ENCODE measurements at places on chromosomes 5 and 9. TPM values are rescaled to one million over a fixed set of nuclear protein-coding genes. Genes with fewer than 3 reads are reported as not detected.

The RMRP gene
- 10,171 TPM for total RNA-seq

The PLCXD3 gene
- total RNA-seq = not detected

DNA sequence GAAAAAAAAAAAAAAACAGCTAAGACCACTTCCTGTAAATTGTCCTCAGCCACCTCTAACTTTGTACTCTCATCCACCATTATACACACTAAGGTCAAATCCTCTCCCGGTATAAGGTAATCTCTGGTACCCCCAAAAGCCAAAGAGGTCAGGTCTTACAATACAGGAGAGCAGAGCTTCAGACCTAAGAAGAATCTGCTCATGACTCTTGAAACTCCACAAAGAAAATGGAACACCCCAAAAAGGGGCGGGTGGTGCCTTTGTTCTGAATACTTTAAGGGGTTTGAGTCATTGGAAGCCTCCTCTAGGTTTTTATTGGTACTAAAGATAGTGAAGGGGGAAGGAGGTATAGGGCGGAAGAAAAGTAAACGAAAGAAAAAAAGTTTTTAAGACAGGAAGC, 69.8 kb downstream of the COL15A1 start:
- DNase-seq = no peak

The PCA3 gene
- total RNA-seq = not detected

- DNase-seq = no peak
Measured at GRCh38 chr5:2542026-2542425, 209.5 kb downstream of the IRX2 start.

GRCh38 chr5:122377026-122377425, 65.0 kb downstream of the SNCAIP start:
- no peak for DNase-seq

The SLC27A6 gene
- not detected for total RNA-seq

DNA sequence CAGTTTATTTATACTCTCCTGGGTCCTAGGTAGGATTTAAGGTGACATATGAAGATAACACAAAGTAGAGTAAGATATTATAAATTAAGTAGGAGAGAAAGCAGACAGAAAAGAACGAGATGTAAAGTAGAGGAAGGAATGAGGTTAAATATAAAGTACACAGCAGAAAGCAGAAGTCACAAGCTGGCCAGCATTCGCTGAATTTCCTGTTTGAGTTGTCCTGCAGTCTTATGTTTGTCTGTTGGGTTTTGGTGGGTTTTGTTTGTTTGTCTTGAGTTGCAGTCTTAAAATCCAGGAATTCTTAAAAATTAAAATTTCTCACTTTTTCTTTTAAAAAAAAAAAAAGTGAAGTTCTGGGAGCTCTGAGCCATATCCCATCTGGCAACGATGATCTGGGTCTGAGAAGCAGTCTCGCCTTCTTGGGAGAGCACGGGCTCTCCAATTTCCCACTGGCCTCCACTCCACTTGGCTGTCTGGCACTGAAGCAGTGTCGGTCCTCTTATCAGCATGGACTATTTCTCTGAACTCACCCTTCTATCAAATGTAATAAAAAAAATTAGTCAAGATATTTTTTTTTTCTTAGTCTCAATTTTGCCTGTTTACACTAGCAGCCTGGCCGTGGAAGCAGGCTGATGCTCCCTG, 2.0 kb downstream of the S100Z start:
- no peak for DNase-seq

The PCDHGA8 gene
- 1.4 TPM for total RNA-seq
